ENCODE measurements at places on chromosomes 7 and 10.
A peak's percentile ranks its signal among the peaks of the same experiment; 100 is the strongest.

DNA sequence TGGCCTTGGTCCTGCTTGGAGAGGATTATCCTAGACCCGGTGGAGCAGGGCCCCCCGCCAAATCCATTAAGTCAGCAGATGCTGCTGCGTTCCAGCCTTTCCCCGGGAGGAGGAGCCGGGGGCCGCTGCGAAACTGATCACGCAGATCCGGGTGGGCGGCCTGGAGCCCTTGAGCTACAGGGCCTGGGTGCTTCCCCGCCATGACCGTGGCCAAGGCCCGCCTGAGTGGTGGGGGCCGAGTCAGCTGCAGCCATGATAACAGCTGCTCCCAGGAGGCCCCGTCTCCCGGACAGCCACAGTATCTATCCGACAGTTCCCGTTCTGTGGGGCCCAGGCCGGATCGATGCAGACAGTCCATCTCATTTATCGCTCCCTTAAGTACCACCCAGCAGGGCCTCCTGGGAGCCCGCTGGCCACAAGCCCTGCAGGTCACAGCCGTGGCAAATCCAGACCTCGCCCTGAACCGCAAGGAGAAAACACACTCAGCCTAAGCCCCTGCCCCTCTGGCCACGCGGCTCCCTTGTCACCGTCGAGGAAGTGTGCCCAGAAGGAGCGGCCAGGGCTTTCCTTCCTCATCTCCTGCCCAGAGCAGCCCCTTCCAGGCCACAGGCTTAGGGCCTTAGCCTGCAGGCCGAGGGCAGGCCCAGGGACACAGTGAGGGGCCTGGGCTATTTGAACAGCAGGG, 34.4 kb upstream of the SLC29A4 start:
- H3K36me3 ChIP-seq = no peaks in the 10 kb centered on the region
- H3K27me3 ChIP-seq = no peaks in the 10 kb centered on the region
- H3K27ac ChIP-seq = no peak overlapping the region
- no peak for DNase-seq

DNA sequence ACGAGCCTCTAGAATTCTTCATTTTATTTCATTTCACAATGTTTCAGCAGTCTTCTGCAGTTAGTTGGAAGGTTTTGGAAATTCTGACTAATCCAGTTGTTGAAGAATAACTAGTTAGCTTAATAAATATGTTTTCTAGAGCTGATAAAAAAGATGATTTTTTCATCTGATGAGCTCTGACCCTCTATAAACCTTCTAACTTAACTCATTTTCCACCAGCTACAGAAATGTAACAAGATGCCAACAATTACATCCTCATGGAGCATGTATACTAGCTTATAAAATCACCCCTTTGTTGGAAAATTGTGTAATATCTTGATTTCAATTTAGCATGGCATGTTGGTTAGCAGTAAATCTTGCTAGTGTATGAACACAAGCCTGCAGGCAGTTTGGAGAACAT, 33.1 kb downstream of the KAT6B start:
- no peak for DNase-seq
- peaks cover 3% of the 10 kb centered on the region for H3K4me1 ChIP-seq
- H3K27ac ChIP-seq = no peak overlapping the region
- H3K36me3 ChIP-seq = no peaks in the 10 kb centered on the region
- H3K27me3 ChIP-seq = no peaks in the 10 kb centered on the region
- H3K4me3 ChIP-seq = no peak overlapping the region

- H3K27me3 ChIP-seq = peaks cover 3% of the 10 kb centered on the region
- H3K36me3 ChIP-seq = no peaks in the 10 kb centered on the region
- H3K4me1 ChIP-seq = no peaks in the 10 kb centered on the region
- no peak overlapping the region for H3K4me3 ChIP-seq
These were observed 110.8 kb downstream of the DNAH11 start for GRCh38 chr7:21653623-21654022.

DNA sequence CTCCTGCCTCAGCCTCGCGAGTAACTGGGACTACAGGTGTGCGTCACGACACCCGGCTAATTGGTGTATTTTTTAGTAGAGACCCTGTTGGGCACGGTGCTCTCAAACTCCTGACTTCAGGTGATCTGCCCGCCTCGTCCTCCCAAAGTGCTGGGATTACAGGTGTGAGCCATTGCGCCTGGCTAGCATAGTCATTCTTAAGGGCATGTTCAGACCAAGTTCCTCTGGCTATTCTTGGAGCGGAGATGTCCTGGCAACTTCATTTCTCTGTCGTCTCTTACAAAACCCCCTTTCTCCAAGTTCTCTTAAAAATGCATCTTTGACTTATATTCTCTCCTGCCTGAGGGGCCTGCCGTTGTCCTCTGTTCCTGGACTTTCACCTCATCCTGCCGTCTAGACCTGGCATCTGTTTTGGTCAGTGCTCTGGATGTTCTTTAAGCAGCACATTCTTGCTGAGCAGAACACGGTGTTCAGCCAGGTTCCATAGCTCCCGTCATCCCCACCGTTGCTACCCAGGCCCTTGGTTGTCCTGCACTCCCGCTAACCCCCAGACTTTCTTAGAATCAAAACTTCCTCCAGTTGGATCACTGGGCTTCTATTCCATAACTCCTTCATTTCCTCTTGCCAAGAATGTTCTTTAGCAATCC, 509.9 kb upstream of the GALNT17 start:
- DNase-seq = no peak
- no peaks in the 10 kb centered on the region for H3K27me3 ChIP-seq
- no peaks in the 10 kb centered on the region for H3K4me1 ChIP-seq
- H3K27ac ChIP-seq = no peak overlapping the region
- H3K36me3 ChIP-seq = no peaks in the 10 kb centered on the region
- no peak overlapping the region for H3K4me3 ChIP-seq

GRCh38 chr10:12322583-12323131, 26.7 kb upstream of the CAMK1D start:
- H3K4me1 ChIP-seq = peaks cover 4% of the 10 kb centered on the region
- H3K4me3 ChIP-seq = no peak overlapping the region
- no peaks in the 10 kb centered on the region for H3K27me3 ChIP-seq
- H3K27ac ChIP-seq = no peak overlapping the region
- no peaks in the 10 kb centered on the region for H3K36me3 ChIP-seq

DNA sequence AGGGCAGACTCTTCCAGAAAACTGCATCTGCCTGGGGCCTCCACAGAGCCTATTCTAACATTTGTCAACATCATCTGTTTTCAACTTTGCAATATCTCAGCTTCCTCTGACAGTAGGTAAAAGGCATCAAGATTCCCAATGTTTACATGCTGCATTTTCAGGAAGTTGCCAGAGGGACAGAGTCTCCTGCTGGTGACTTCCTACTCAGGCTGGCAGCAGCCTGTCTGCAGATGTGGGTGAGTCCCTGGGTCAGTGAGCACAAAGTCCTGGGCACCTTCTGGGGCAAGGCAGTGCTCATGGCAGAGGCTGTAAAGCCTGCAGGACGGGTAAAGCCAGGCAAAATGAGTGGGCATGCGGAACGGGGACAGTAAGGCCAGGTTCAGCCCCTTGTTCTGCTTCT, 69.4 kb downstream of the EBF3 start:
- DNase-seq = no peak
- no peaks in the 10 kb centered on the region for H3K4me1 ChIP-seq
- no peak overlapping the region for H3K4me3 ChIP-seq
- no peaks in the 10 kb centered on the region for H3K36me3 ChIP-seq

DNA sequence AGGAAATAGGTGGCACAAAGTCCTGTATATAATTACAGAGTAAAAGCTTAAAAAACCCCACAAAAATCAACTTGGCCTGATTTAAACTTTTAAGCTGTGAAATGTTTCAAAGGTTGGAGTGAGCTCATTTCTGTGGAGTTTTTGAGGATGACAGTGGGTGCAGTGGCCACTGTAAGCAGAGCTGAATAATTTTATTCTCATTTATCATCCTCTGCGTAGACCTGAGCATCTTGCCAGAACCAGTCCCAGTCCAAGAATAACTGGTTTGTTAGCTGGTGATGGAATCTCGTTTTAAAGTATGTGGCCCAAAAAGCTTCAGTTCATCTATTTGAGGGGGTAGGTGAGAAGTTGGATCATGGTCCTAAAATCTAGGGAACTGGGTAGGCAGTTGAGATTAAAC, 4.4 kb downstream of the BMPER start:
- peaks cover 4% of the 10 kb centered on the region for H3K4me1 ChIP-seq
- no peak overlapping the region for H3K4me3 ChIP-seq
- H3K36me3 ChIP-seq = no peaks in the 10 kb centered on the region
- peaks cover 13% of the 10 kb centered on the region for H3K27me3 ChIP-seq
- DNase-seq = no peak

- peaks cover 51% of the 10 kb centered on the region for H3K4me1 ChIP-seq
- H3K27ac ChIP-seq = no peak overlapping the region
- H3K27me3 ChIP-seq = peaks cover 15% of the 10 kb centered on the region
- no peak for DNase-seq
These were observed 2.2 kb downstream of the EGR2 start for GRCh38 chr10:62813981-62814380.

DNA sequence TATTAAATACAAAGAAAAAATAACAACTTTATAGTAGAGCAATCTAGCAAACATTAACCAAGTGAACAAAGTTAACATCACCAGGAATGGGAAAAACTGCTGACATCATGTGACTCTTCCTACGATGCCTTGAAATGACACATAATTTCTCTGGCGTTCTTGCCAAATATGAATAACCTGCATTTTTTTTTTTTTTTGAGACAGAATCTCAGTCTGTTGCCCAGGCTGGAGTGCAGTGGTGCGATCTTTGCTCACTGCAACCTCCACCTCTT, 126.5 kb upstream of the VKORC1L1 start:
- peaks cover 13% of the 10 kb centered on the region for H3K4me1 ChIP-seq
- DNase-seq = no peak
- H3K36me3 ChIP-seq = no peaks in the 10 kb centered on the region

GRCh38 chr10:14839305-14839695, 1.2 kb downstream of the HSPA14 start:
- H3K4me3 ChIP-seq = peak overlapping the region; percentile 97
- no peak overlapping the region for H3K27ac ChIP-seq
- peaks cover 21% of the 10 kb centered on the region for H3K4me1 ChIP-seq
- no peak for DNase-seq
- no peaks in the 10 kb centered on the region for H3K27me3 ChIP-seq
- peaks cover 37% of the 10 kb centered on the region for H3K36me3 ChIP-seq

- no peaks in the 10 kb centered on the region for H3K36me3 ChIP-seq
- H3K27ac ChIP-seq = no peak overlapping the region
- no peaks in the 10 kb centered on the region for H3K4me1 ChIP-seq
- H3K4me3 ChIP-seq = no peak overlapping the region
These were observed 882.6 kb downstream of the GRM8 start for GRCh38 chr7:126370038-126370668.

DNA sequence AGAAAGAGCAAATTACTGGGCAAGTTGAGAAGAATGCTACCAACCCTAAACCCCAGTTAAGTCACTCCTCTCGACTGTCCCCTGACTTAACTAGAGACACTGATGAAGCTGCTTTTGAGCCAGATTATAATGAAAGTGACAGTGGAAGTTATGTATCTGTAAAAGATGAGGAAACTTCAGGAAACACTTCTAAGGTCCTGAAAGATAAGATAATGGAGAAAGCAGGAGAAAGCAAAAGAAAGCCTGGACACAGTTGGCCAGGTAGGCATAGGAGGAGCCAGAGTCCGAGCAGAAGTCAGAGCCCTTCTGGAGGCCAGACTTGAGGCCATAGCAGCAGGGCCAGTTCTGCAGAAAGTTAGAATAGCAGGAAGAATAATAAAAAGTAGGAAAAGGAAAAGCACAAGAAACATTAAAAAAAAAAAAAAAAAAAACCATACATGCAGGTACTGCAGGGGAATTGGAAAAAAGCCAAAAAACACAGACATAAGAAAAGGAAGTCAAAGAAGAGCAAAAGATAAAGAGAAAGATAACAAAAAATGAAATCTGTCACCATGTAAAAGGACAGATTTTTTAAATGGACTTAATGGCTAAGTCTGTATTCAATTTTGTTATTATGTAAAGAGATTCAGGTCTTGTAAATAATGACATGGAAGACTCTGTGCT, 101.0 kb upstream of the KCNMA1 start:
- H3K27me3 ChIP-seq = no peaks in the 10 kb centered on the region
- H3K4me3 ChIP-seq = no peak overlapping the region
- no peaks in the 10 kb centered on the region for H3K4me1 ChIP-seq
- H3K27ac ChIP-seq = no peak overlapping the region
- no peak for DNase-seq

DNA sequence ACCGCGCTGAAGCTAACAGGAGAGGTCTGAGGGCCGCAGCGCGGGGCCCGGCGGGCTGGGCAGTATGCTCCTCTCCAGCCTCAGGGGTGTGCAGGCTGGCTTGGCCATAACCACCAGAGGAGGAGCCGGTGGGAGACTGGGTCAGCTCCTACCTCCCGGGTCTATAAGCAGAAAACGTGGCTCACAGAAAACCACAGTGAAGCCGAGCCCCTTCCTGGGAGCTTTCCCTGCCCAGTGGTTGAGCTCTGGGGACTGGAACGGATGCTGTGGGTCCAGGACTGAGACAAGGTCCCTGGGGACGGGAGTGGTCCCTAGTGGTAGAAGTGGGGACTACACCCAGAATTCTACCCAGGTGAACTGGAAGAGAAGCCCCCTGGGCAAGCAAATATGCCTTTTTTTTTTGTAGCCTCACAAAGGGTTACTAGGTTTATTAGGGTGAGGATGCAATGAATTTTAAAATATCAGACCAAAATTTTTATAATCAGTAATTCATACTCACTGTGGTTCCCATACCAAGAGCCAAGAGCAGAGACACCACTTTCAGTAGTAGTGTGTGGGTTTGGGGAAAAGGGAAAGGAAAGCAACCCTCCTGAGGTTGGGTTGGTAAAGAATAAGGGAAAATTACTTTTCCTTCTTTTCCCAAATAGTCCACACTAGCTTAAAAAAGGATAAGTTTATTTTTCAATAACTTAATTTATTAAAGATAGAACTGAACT, 67.9 kb upstream of the PRKCQ start:
- H3K36me3 ChIP-seq = no peaks in the 10 kb centered on the region
- H3K4me1 ChIP-seq = peaks cover 16% of the 10 kb centered on the region
- no peak overlapping the region for H3K4me3 ChIP-seq
- no peak overlapping the region for H3K27ac ChIP-seq
- no peaks in the 10 kb centered on the region for H3K27me3 ChIP-seq
- peak; percentile 61 for DNase-seq

DNA sequence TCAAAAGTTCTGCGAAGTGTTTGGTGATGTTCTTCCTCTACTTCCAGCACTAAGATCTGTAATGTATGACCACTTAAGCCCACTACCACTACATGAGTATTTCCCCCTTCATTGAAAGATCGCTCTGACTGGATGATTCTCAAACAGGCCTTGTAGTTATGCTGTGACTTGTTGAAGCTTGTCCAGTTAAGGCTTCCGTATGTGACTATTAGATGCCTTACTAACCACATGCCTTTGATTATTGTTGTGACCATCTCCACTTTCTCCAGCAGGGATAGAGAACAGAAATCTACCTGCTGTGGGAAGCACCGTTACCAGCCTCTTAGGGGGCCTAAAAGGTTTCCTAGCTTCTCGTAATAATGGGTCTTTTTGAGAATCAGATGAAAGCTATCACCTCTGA, 81.1 kb downstream of the NOC3L start:
- no peaks in the 10 kb centered on the region for H3K4me1 ChIP-seq
- no peak overlapping the region for H3K27ac ChIP-seq
- DNase-seq = no peak

DNA sequence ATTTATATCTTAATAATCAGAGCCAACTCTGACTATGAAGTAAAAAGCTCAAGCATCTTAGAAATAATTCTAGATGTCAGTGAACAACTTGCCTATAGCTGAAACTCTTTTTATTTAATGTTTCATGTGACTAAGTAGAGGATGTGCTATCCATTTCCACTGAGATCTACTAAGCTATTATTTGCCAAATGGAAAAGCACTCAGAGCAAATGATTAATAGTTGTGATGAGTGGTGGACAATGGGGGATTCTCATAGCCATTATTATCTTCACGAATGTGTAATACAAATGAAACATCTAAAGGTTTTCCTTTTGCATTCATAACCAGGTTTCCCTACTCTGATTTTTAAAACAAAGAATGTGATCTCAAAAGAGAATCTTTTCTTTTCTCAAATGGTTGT, 126.6 kb upstream of the GNAI1 start:
- no peaks in the 10 kb centered on the region for H3K4me1 ChIP-seq
- H3K27me3 ChIP-seq = no peaks in the 10 kb centered on the region
- H3K4me3 ChIP-seq = no peak overlapping the region
- no peak overlapping the region for H3K27ac ChIP-seq

Data from CD4-positive, alpha-beta T cell (primary cell).